ENCODE measurements at places on chromosomes 4 and X. TPM values are rescaled to one million over a fixed set of nuclear protein-coding genes. Genes with fewer than 3 reads are reported as not detected.

Gene TNMD
- not detected for total RNA-seq

Gene MAOB
- 0.27 TPM for total RNA-seq

Gene DNAAF6
- total RNA-seq = not detected

Gene LEF1
- 3.0 TPM for total RNA-seq

Gene USP53
- total RNA-seq = 47.4 TPM

Gene VSIG1
- 1.8 TPM for total RNA-seq

Gene FANCB
- total RNA-seq = 2.7 TPM
